Bone marrow (tissue), 2 donors: ENCODE measurements at places on chromosomes 5 and 9.
A peak's percentile ranks its signal among the peaks of the same experiment; 100 is the strongest.

- DNase-seq: no peak
These were observed 3.1 kb upstream of the FCN2 start for GRCh38 chr9:134877541-134877940.

- no peak for DNase-seq
These were observed 149.1 kb downstream of the ATP10B start for GRCh38 chr5:160702934-160703333.

- DNase-seq: no peak
These were observed 1.1 kb downstream of the PALM2AKAP2 start for GRCh38 chr9:109781086-109781485.

- DNase-seq: no peak
These were observed 245.3 kb downstream of the SH3GL2 start for GRCh38 chr9:17824191-17824590.

DNA sequence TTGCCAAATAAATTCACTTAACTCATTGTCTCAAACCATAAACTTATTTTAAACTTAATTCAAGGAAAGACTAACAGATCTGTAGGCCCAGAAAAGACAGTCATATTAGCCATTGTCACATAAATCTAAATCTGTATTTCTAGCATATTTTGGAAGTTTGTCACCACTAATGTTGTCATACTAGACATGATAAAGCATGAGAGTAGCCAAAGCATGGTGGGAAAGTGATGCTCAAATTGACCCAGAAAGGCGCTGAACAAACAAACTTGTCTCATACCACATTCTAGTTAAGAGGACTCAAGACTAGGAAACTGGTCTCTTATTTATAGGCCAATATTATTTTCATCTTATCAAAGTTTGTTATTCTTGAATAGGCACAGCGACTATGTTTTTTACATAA is 99.4 kb downstream of the VCAN start:
- DNase-seq: no peak

- DNase-seq: no peak
These were observed 5.7 kb upstream of the GAPVD1 start for GRCh38 chr9:125255781-125256391.

DNA sequence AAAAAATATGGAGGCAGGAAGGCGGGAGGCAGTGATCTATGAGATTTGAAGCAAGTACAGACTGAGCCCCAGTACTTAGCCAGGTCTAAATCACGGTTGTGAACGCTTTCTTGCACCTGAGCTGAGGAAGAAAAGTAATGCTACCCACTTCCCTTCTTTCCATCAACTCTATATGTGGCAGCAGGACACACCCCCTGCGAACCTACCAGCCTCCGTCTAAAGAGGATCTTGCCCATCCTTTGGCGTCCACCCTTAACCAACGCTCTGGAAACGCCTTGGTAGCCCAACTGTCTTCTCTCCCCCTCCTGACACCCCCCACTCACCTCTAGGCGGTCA is 545 bp downstream of the HMGCS1 start:
- no peak for DNase-seq

DNA sequence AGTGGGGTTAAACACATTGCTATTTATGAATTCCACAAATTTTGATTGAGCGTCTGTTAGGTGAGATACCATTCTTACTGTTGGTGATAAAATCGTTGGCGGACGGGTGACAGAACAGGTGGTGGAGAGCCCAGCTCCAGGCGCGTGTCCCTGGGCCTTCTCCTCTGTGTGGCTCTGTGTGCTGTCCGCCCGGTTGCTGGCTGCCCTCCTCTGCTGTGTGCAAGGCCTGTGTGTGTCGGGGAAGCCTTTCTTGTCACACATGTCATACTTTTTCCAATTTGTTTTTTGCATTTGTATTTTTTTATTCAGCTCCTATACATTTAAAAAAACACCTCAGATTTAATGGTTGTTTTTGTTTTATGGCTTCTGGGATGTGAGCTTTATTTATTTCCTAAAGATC is 33.9 kb downstream of the TENT4A start:
- no peak for DNase-seq

DNA sequence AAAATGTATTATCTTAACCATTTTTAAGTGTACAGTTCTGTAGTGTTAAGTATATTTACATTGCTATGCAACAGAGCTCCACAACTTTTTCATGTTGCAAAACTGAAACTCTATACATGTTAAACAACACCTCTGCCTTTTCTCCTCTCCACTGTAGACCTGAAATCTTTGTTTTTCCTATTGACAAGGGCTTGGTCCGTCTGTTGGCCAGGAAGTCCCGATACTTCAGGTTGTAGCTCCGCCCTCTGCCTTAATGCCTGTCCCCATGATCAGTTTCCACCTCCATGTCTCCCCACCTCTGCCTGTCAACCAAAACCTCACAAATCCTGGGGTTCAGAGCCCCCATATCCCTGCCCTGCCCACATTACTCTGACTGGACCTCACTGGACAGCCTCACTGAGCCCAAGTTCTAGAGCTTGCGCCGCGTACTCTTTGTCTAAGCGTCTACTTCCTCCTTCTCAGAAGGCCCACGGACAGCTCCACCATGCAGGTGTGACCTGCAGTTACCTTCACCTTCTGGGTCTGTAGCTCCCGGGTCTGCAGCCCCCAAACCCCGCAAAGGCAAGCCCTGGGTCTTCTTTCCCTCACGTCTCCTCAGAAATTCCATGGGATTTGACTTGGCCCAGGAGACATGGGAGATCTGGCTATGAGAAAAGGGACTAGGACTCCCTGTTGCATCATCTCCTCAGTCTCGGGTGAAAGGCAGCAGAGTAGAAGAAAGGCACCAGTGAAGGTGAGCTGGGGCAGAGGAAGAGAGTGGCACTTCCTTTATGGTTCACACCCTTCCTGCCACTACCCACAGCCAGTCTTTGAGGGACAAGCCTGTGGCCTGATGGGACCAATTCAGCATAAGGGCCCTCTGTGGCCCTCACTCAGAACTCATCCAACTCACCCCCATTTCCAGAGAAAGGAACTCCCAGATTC is 8.0 kb downstream of the GLIPR2 start:
- DNase-seq: no peak

- no peak for DNase-seq
These were observed 12.5 kb downstream of the ARAP3 start for GRCh38 chr5:141669520-141669919.

- no peak for DNase-seq
These were observed 39.0 kb downstream of the PRKACG start for GRCh38 chr9:68974901-68975300.

DNA sequence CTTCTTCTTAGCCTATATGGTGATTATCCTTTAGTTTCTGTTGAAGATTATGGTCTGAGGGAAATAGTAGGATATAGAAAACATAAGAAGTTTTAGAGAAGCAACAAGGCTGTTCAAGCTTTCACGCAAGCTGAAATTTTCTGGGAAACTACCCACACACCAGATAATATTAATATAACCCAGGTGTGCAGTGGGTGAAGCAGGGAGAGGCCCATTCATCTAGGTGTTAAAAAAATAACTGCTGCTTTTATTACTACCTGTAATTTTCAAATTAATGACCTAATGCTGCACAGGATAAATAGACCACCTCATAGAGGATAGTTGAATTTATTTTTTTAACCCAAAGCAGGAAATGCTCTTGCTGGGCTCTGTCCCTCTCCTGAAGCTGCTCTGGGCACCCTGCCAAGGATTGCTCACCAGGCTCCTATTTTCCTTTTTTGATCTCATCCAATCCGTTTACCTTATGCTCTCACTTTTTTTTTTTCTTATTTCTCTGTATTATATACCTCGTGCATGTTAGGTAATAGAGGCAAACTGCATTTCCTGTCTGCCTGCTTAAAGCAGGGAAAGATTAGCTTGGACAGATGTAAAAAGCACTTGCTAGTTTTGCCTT is 124.3 kb upstream of the SLC12A2 start:
- peak; percentile 53 for DNase-seq

GRCh38 chr5:129499208-129499852 is 39.2 kb downstream of the ADAMTS19 start:
- no peak for DNase-seq

DNA sequence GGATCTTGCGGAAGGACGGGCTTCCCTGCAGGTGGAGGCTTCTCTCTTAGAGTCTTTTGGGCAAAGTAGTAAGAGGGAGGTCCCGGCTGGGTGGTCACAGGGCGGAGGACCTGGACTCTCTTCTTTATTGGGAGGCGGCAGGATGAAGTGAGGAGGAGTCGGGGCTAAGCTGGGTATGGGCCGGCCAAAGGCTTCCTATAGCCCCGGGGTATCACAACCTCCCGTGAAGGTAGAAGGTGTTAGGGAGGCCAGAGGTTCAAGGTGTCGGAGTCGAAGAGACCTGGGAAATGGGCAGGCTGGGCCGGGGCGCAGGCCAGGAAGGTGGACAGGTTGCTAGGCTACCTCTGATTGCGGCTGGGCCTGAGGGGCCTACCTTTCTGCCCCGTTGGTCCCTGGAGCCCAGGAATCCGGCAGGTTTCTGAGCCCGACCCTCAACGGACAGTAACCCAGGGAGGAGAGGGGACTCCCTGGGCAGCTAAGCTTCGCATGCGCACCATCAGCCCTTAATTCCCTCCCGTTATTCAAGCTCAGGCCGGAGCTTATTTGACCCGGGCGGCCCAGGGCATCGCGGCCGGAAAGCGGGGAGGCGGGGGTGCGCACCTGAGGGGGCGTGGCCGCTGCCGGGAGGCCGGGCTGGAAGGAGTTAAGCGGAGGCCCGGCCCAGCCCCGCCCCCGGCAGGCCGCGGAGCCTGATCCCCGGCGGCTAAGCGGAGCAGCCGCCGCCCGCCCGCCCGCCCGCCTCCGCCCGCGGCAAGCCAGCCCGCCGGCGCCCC is at the start of gene TESK1:
TESK1 (plus strand) TSS at position 685 of the 773 bp plus-strand sequence. CDS start 358 bp downstream, outside the sequence.
- no peak for DNase-seq

DNA sequence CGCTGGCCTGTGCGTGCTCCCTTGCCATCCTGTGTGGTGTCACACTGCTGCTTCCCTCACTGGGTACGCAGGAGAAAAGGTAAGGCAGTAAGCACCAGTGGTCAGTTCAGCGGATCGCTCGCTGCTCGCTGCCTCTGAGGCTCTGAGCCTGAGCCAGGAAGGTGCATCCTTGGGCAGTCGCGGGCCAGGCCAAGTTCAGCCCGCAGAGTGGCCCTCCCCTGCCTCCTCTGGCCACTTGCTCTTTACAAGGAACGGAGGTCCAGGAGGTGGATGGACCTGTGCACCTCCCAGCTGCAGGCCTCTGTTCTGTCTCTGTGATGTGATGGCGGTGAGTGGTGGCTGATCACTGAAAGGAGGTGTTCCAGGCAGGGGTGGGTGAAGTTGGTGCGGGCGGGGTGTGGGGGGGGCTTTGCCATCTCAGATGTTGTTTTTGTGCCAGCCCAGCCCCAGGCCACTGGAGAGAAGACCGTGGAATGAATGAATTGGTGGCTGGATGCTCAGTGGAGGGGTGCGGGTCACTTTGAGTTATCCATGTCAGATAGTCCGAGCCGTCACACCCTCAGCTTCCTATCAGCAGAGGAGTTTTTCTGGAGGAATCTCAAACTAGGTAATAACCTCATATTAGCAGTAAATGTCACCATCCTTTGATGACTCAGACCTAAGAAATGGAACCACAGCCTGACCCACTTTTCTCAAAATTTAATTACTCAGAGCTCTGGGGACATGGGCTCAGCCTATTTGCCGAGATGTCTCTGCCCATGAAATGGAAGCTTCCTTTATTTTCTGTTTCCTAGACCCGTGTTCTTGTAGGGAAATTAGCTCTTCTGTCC is 7.3 kb downstream of the COL5A1 start:
- no peak for DNase-seq

- no peak for DNase-seq
These were observed 755.4 kb upstream of the CTNND2 start for GRCh38 chr5:12659686-12660085.

DNA sequence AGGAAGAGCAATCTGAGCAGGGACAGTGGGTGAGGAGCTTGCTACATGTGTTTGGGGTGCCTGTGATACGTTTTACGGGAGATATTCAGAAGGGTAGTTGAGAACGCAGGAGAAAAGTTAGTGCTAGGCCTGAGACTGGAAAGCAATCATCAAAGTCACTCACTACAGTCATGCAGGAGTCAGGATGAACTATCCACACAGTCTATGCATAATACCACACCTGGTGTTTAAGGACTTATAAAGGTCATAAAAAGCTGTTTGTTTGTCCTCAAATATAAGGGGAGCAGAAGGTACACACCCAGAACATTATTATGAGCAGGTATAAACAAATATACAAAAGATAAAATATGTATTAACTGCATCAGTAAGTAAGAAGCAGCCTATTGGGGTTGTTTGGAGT is 176.6 kb downstream of the GNA14 start:
- no peak for DNase-seq

- no peak for DNase-seq
These were observed 183.2 kb downstream of the GNAQ start for GRCh38 chr9:77848404-77848803.

GRCh38 chr5:33631786-33632185 is 191.0 kb downstream of the TARS1 start:
- no peak for DNase-seq

DNA sequence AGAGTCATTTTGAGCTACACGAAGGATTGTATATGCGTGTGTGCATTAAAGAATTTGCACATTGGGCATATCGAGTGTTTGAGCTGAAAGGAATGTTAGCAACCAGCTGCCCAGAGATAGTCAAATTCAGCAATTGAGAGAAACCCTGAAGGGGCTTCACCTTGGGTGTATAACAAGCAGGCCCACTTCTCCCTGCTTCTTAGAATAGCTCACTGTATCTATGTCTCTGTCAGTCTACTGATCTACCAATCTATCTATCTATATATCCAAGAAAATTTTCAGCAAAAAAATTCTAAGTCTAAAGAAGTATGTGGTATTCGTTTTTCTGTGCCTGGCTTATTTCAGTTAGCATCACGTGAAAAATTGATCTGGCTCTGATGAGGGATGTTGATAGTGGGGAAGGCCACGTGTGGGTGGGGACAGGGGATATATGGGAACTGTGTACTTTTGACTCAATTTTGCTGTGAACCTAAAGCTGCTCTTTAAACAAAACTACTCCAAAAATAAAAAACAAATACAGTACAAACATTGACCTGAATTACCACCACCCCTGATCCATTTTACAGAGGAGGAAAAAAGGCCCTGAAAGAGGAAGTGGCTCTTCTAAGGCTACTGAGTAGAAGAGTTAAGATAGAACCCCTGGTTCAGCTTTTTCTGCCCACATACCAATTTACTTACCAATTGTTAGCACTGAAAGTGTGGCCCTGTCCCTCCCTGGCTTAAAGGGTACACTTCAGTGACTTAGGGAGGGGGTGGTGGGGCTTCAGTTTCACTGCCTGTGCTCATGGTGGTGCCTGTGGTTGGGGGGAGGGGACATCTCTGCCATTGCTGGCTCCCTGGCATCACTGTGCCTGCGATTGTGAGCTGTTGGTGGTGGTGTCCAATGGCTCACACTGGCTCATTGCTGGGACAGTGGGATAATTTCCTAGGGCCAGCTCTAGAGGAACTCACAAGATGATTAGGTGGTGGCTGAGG is 141.8 kb downstream of the DOCK2 start:
- DNase-seq: no peak

DNA sequence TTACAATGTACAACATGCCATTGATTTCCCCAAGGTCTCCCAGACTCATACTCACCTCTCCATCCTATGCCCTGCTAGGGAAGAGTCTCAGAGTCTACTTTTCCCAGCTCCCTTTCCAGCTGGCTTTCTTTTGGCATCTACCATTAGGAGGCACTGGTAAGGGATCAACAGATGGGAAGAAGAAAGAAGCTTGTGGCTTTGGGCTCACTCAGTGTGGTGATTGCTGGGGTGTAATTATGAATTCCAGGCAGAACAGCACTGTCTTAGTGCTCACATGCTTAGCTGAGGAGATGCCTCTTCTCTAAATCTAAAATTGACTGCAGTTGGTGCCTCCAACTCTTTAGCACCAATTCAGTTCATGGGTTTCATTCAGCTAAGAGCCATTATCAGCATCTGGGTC is 330.0 kb downstream of the PSAT1 start:
- no peak for DNase-seq

GRCh38 chr9:69454321-69454720 is 129.3 kb downstream of the ENTREP1 start:
- no peak for DNase-seq
